Activated naive CD8-positive, alpha-beta T cell treated with anti-CD3 and anti-CD28 coated beads, Interleukin-2, amount 10 ng/mL, durations not matched to agents 7 days and 5 days (primary cell): ENCODE measurements at places on chromosomes 16 and 17. TPM values are rescaled to one million over a fixed set of nuclear protein-coding genes. Genes with fewer than 3 reads are reported as not detected.

GRCh38 chr16:27717726-27718125 is 167.8 kb downstream of the KATNIP start:
- H3K36me3 ChIP-seq = no peaks in the 10 kb centered on the region
- no peak overlapping the region for H3K4me3 ChIP-seq
- no peak for DNase-seq
- H3K27ac ChIP-seq = no peak overlapping the region

GRCh38 chr17:32157225-32157624 is 14.9 kb downstream of the RHOT1 start:
- H3K27me3 ChIP-seq = no peaks in the 10 kb centered on the region
- DNase-seq = no peak
- H3K27ac ChIP-seq = no peak overlapping the region
- peaks cover 20% of the 10 kb centered on the region for H3K36me3 ChIP-seq
- H3K4me3 ChIP-seq = no peak overlapping the region
- peaks cover 5% of the 10 kb centered on the region for H3K4me1 ChIP-seq

- peaks cover 22% of the 10 kb centered on the region for H3K36me3 ChIP-seq
- H3K4me3 ChIP-seq = no peak overlapping the region
- H3K27ac ChIP-seq = no peak overlapping the region
- H3K27me3 ChIP-seq = peaks cover 6% of the 10 kb centered on the region
- DNase-seq = no peak
- H3K4me1 ChIP-seq = peaks cover 29% of the 10 kb centered on the region
Observed at GRCh38 chr16:75308011-75308410, 56.6 kb upstream of the BCAR1 start.

GRCh38 chr17:82157046-82158035 is 55.3 kb downstream of the CCDC57 start:
- DNase-seq = no peak
- H3K27ac ChIP-seq = no peak overlapping the region

The EFCAB5 gene
- total RNA-seq = 0.74 TPM

The C1QTNF1 gene
- not detected for total RNA-seq

DNA sequence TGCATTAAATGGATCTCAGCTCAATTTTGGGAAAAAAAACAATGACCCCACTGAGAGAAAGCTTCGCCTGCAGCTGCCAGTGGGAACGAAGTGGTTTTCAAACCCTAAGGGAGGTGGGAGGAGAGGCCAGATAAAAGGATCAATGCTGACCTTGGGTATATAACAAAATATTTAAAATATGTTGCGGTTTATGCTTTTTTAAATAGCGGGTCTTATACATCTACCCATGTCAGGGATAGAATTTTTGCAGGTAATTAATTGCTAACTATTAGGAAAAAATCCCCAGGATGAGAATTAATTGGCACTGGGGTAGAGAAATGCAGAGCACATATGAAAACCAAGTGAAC is 10.9 kb upstream of the FOXF1 start:
- no peak overlapping the region for H3K27ac ChIP-seq
- H3K4me3 ChIP-seq = no peak overlapping the region
- DNase-seq = no peak
- peaks cover 87% of the 10 kb centered on the region for H3K27me3 ChIP-seq

DNA sequence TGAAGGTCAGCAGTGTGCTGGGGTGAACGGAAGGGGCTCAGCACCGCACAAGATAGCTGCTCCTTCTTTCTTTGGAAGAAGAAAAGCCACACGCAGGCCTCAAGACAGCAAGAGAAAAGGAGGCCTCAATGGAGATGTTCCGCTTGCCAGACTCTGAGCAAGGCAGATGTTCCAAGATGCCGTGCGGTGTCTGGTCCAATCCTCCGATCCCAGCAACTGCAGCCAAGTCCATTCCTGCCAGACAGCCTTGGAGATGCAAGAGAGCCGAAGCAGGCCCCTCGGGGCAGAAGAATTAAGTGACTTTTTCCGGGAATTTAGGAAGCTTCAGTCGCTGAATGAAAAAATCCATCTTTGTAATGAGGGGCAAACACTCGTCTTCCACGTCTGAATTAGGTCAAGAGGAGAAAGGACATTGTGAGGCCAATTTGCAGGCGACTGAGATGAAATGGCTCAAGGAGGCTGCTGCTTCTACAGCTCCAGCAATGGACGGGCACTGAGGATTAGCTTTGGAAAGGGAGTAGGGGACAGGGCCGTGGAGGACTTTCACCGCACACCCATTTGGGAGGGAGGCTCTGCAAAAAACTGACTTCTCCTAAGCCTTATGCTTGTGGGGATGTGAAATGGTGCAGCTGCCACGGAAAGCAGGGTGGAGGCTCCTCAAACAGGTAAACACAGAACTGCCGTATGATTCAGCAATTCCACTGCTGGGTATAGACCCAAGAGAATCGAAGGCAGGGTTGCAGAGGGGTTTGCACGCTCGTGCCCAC is 44.7 kb downstream of the RPH3AL start:
- no peaks in the 10 kb centered on the region for H3K27me3 ChIP-seq
- H3K27ac ChIP-seq = no peak overlapping the region
- no peak overlapping the region for H3K4me3 ChIP-seq
- no peak for DNase-seq
- H3K4me1 ChIP-seq = no peaks in the 10 kb centered on the region

GRCh38 chr17:61825448-61826137 is 37.7 kb downstream of the BRIP1 start:
- peaks cover 56% of the 10 kb centered on the region for H3K36me3 ChIP-seq
- no peak overlapping the region for H3K27ac ChIP-seq
- no peak for DNase-seq
- H3K27me3 ChIP-seq = no peaks in the 10 kb centered on the region
- peaks cover 1% of the 10 kb centered on the region for H3K4me1 ChIP-seq

DNA sequence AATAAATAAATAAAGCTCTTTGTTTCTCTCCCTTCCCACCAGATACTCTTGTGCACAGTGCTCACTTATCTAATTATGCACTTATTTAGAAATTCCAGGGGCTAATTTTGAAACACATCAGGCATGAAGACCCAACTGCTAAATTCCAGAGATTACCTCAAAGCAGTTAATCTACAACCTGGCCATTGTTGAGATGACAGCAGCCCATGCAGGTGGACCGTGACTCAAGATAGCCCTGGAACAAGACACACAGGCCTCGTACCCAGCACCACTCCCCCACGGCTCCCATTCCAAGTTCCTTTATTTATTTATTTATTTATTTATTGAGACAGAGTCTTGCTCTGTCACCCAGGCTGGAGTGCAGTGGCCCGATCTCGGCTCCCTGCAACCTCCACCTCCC is 60.1 kb upstream of the NPEPPS start:
- DNase-seq = no peak
- peaks cover 4% of the 10 kb centered on the region for H3K36me3 ChIP-seq
- H3K27me3 ChIP-seq = no peaks in the 10 kb centered on the region
- no peak overlapping the region for H3K4me3 ChIP-seq
- H3K27ac ChIP-seq = no peak overlapping the region

The CEP95 gene
- total RNA-seq = 71.7 TPM

GRCh38 chr17:58484600-58484999 is 3.6 kb downstream of the HSF5 start:
- H3K36me3 ChIP-seq = peaks cover 9% of the 10 kb centered on the region
- no peaks in the 10 kb centered on the region for H3K4me1 ChIP-seq
- no peak overlapping the region for H3K4me3 ChIP-seq
- H3K27ac ChIP-seq = no peak overlapping the region
- peaks cover 5% of the 10 kb centered on the region for H3K27me3 ChIP-seq

DNA sequence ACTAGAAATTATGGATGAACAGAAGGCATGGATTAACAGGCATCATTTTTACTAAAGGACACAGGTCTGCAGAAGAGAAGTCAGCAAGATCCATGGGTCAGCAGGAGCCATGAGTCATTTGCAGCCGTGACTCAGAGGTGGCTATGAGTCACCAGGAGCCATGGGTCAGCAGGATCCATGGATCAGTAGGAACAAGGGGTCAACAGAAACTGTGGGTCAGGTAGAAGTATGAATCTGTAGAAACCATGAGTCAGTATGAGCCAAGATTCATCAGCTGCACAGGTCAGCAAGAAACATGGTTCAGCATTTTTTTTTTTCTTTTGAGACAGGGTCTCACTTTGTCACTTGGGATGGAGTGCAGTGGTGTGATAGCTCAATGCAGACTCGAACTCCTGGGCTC is 58.2 kb upstream of the HS3ST4 start:
- DNase-seq = no peak
- H3K36me3 ChIP-seq = no peaks in the 10 kb centered on the region
- no peak overlapping the region for H3K4me3 ChIP-seq
- no peaks in the 10 kb centered on the region for H3K4me1 ChIP-seq

The DHRS7C gene
- not detected for total RNA-seq

The MPV17L gene
- not detected for total RNA-seq

DNA sequence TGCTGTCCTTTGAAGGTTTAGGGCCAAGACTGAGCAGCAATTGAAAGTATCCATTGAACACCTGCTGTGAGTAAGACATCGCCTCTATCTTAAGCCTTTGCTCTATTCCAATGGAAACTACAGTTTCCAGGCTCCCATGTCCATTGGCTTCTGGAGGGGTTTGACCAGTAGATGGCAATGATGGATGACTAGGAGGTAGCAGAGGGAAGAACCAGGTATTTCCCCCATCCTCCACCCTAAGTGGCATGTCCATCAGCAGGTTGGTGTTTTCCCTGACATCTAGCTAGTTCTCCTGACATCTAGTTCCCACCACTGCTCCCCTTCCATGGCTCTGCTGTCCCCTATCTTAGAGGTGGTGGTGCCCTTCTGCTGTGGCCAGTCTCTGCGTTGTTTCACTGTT is 58.7 kb downstream of the CENPV start:
- peaks cover 16% of the 10 kb centered on the region for H3K4me1 ChIP-seq
- H3K4me3 ChIP-seq = no peak overlapping the region
- H3K27me3 ChIP-seq = no peaks in the 10 kb centered on the region
- no peak overlapping the region for H3K27ac ChIP-seq
- DNase-seq = peak; percentile 2
